Thoracic aorta (tissue), 2 donors: ENCODE measurements at places on chromosomes 5 and 9.

- peaks cover 3% of the 10 kb centered on the region for H3K4me1 ChIP-seq
- no peaks in the 10 kb centered on the region for H3K36me3 ChIP-seq
- no peaks in the 10 kb centered on the region for H3K27me3 ChIP-seq
- H3K27ac ChIP-seq = no peak overlapping the region
- H3K4me3 ChIP-seq = no peak overlapping the region
Observed at GRCh38 chr9:69593301-69593700, 78.9 kb downstream of the APBA1 start.

DNA sequence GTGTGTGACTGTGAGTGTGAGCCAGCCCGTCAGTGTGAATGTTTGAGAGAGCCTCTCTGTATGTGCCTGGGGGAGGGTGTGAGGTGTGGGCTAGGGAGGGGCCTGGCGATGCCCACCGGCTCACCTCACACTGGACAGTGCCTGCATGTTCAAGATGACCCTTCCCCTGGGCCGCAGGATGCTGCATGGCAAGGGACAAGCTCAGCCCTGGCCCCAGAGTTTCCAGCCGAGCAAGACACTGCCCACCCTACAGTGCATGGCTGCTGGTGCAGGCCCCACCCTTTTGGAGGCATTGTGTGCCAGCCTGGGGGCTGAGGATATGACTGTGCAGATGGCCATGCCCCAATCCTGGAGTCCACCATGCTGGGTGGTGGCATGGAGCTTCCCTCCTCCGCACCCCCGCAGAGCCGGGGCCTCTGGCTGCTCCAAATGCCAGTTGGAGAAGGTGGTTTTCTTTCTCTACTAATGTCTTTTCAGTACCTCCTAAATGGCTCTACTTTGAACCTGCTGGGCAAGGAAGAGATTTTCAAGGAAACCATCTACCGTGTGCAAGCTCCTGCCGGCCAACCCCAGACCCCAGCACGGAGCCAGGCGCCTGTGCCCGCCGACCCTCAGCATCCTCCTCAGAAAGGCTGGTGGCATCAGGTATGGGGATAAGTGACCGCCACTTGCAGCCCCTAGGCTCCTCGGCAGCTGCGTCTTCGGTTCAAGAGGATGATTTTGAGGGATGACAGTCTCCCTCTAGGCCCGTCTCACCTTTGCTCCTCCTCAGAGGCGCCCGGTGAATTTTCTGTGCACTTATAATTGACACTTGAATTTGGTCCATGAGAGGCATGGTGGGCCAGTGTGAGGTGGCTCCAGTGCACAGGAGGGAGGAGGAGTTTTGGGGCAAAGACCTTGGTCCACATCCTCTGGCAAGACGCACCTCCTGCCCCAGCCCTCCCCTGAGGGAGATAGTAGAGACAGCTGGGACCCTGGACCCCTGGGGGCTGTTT lies 27.7 kb downstream of the FGD3 start:
- no peaks in the 10 kb centered on the region for H3K27me3 ChIP-seq
- H3K4me1 ChIP-seq = no peaks in the 10 kb centered on the region
- H3K27ac ChIP-seq = no peak overlapping the region
- no peak overlapping the region for H3K4me3 ChIP-seq
- DNase-seq = no peak

DNA sequence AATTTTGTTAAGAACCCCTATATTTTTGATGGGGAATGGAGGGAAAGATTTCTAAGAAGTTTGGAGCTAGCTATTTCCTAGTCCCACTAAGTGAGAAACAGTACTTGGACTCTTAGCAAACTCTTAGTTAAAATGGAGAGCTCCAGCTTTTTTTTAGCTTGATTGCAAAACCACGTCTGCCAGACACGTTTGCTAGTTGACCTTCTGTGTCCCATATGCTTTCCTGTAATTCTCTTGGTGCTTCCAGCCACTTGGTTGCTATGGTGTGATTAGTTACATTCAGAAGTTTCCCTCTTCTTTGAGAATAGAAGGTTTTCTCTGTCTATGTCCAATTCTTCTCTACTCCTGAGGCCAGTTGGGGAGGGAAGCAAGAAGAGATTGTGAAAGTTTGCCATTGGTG lies 417.0 kb upstream of the TLE4 start:
- no peaks in the 10 kb centered on the region for H3K27me3 ChIP-seq
- no peak overlapping the region for H3K4me3 ChIP-seq
- no peaks in the 10 kb centered on the region for H3K4me1 ChIP-seq

DNA sequence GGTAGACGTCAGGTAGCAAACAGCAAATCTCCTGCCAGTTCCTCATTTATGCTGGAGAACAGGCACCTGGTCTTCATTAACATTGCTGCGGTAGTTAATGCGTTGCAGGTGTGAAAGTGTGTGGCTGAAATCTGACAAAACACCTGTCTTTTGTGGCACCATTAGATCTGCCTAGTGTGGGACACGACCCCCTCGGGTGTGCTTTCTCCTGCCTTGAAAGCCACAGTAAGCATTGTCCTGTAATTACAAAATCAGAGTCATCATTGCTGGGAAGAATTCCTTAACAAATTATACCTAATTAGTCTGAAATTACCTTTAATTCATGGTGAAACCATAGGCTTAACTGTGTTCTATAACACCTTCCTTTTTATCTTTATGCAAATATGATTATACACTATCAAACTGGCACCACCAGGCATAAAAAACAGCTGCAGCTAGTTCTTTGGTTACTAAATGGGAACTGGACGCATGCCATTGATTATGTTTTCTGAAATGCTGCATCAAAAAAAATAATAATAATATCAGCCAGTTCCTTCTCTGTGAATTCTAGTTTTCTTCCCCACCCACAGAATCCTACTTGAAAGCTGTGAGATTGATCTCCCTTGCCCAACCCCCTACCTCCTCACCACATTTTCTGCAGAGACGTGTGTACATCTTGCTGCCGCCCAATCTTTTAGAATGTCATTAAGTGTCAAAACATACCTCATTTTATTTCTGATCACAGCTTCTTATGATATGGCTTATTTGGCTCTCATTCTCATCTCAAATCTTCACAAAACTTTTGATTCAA lies 374.0 kb downstream of the NFIB start:
- no peak overlapping the region for H3K4me3 ChIP-seq
- no peak for DNase-seq
- peaks cover 20% of the 10 kb centered on the region for H3K4me1 ChIP-seq
- H3K36me3 ChIP-seq = no peaks in the 10 kb centered on the region
- no peak overlapping the region for H3K27ac ChIP-seq

DNA sequence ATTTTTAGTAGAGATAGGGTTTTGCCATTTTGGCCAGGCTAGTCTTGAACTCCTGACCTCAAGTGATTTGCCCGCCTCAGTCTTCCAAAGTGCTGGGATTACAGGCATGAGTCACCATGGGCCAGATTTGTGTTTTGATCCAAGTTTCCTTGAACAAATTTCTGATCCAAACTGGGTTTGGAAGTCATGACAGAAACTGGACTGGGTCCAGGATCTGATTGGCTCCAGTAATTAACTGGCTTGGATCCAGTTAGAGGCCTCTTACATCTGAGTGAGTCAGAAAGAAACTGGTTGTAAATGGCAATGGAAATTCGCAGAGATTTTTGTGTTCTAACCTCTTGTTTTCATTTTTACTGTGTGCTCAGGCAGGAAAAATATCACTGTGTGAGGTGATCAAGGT lies 141.6 kb downstream of the SLC25A46 start:
- H3K4me3 ChIP-seq = no peak overlapping the region
- H3K27ac ChIP-seq = peak overlapping the region; percentile 9
- H3K36me3 ChIP-seq = no peaks in the 10 kb centered on the region
- DNase-seq = no peak
- no peaks in the 10 kb centered on the region for H3K4me1 ChIP-seq

GRCh38 chr5:98637557-98637956 lies 135.9 kb upstream of the RGMB start:
- H3K27me3 ChIP-seq = no peaks in the 10 kb centered on the region
- H3K4me1 ChIP-seq = no peaks in the 10 kb centered on the region
- no peak overlapping the region for H3K27ac ChIP-seq
- DNase-seq = no peak
- no peak overlapping the region for H3K4me3 ChIP-seq
- no peaks in the 10 kb centered on the region for H3K36me3 ChIP-seq

GRCh38 chr5:102089883-102090282 lies 206.2 kb downstream of the SLCO4C1 start:
- no peak overlapping the region for H3K4me3 ChIP-seq
- no peak for DNase-seq
- no peak overlapping the region for H3K27ac ChIP-seq
- no peaks in the 10 kb centered on the region for H3K4me1 ChIP-seq
- no peaks in the 10 kb centered on the region for H3K27me3 ChIP-seq

DNA sequence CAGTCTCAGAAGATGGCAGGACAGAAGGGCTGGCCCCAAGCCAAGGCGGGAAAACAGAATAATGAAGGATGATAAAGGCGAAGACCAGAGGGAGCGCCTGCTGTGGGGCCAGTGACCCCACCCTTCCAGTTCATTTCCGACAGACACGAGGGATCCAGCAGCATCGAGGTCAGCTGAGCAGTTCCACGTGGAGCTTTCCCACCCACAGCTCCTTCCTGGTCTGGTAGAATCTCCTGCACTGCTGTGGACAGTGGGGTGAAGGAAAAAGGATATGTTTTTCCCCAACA lies 265.9 kb upstream of the VLDLR start:
- no peak for DNase-seq
- no peaks in the 10 kb centered on the region for H3K27me3 ChIP-seq
- no peak overlapping the region for H3K27ac ChIP-seq
- no peak overlapping the region for H3K4me3 ChIP-seq
- no peaks in the 10 kb centered on the region for H3K36me3 ChIP-seq
- H3K4me1 ChIP-seq = no peaks in the 10 kb centered on the region

GRCh38 chr5:93594591-93595419 lies 11.8 kb downstream of the NR2F1 start:
- no peaks in the 10 kb centered on the region for H3K36me3 ChIP-seq
- no peak for DNase-seq
- H3K4me1 ChIP-seq = no peaks in the 10 kb centered on the region
- H3K27me3 ChIP-seq = peaks cover 10% of the 10 kb centered on the region
- H3K27ac ChIP-seq = no peak overlapping the region
- no peak overlapping the region for H3K4me3 ChIP-seq

GRCh38 chr9:31140316-31140715 lies 1244.1 kb upstream of the ACO1 start:
- H3K36me3 ChIP-seq = no peaks in the 10 kb centered on the region
- H3K27ac ChIP-seq = no peak overlapping the region
- DNase-seq = no peak
- no peaks in the 10 kb centered on the region for H3K4me1 ChIP-seq

DNA sequence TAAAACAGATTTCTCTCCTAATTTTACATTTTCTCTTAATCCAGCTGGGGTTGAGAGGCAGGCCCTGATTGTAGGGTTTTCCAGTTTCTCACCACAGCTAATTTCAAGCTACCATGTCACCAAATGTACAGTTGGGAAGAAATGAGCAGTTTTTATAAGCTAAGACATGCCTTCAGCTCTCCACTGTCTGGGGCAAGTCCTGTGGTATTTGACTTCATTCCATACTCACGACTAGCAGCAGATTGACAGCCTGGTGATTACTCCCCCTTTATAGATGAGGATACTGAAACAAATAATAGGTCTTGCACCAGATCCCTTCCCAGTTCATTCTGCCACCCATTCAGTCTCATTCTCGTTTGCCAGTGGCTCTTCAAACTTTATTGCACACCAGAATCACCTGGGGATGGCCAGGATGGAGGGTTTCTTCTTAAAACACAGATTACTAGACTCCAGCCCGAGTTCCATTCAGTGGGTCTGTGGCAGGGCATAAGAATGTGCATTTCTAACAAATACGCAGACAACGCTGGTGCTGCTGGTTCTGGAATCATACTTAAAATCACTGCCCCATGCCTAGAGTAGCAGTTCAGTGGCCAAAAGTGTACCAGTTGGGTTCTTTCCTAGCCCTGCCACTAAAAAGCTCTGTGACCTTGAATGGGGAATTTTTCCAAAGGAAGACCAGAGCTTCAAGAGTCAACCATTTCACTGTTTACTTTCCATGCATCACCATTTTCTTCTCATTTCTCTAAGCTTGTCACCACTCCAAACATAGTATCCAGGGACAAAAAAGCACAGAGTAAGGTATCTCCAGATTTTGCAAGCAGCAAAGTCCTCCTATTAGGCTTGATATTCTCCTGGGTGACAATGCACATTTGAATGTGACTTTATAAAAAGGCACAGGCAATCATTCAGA lies 64.3 kb downstream of the CSNK1A1 start:
- H3K4me3 ChIP-seq = no peak overlapping the region
- H3K27ac ChIP-seq = peak overlapping the region; percentile 92
- peaks cover 37% of the 10 kb centered on the region for H3K4me1 ChIP-seq
- H3K27me3 ChIP-seq = no peaks in the 10 kb centered on the region
- no peak for DNase-seq
- no peaks in the 10 kb centered on the region for H3K36me3 ChIP-seq

DNA sequence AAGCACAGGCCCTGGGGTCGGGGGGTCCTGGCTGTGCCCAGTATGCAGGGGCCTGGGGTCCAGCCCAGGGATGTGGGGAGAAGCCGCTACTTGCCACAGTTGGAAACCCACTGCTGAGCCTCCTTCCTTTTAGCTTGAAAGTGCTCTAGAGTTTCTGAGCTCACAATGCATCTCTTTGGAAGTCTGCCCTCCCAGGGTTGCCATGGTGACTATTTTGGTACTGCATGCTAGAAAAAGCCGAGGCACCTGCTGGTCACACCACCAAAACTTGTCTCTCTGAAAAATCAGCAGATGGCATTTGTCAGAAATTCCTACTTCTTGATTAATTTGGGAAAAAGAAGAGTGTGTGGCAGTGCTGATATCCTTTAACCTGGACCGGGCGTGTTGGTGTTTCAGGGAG lies 151.8 kb downstream of the SEC61B start:
- no peaks in the 10 kb centered on the region for H3K27me3 ChIP-seq
- no peaks in the 10 kb centered on the region for H3K36me3 ChIP-seq
- no peaks in the 10 kb centered on the region for H3K4me1 ChIP-seq
- no peak overlapping the region for H3K4me3 ChIP-seq
- no peak for DNase-seq
- H3K27ac ChIP-seq = no peak overlapping the region

GRCh38 chr9:95580812-95581761 lies 64.3 kb upstream of the PTCH1 start:
- no peaks in the 10 kb centered on the region for H3K36me3 ChIP-seq
- no peak for DNase-seq
- no peaks in the 10 kb centered on the region for H3K27me3 ChIP-seq
- no peak overlapping the region for H3K4me3 ChIP-seq

DNA sequence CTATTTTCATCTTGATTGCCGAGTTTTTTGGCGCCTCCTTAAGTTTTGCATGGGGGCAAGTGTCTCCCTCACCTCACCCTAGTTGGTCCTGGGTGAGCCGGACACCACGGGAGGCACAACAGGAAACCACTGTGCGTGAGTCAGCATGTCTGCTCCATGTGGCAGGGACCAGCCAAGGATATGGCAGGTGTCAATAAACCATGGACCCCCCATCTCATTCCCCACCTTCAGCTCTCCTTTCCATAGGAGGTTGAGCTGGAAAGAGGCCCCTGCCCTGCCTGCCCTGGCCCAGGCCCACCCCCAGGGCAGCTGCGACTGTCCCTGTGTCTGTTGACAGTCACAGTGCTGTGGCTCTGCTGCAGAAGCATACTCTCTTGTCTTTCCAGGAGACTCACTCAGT lies 3.1 kb downstream of the SPACA9 start:
- H3K27ac ChIP-seq = no peak overlapping the region
- no peaks in the 10 kb centered on the region for H3K27me3 ChIP-seq
- peaks cover 5% of the 10 kb centered on the region for H3K4me1 ChIP-seq
- peaks cover 3% of the 10 kb centered on the region for H3K36me3 ChIP-seq
- H3K4me3 ChIP-seq = no peak overlapping the region
- DNase-seq = no peak
